Sigmoid colon (tissue), 7 donors: ENCODE measurements at places on chromosomes 13 and 19. TPM values are rescaled to one million over a fixed set of nuclear protein-coding genes. Genes with fewer than 3 reads are reported as not detected.
A peak's percentile ranks its signal among the peaks of the same experiment; 100 is the strongest.

Gene PNMA8A
- total RNA-seq: 1.5 TPM

Gene CDK8
- 42.3 TPM for total RNA-seq

Gene MADCAM1
- 0.55 TPM for total RNA-seq

Gene ZNF256
- 4.3 TPM for total RNA-seq

Gene RNF225
- not detected for total RNA-seq

Gene C1QTNF9
- total RNA-seq: 2.2 TPM

Gene KIR3DL1
- total RNA-seq: not detected

Gene MEF2B
- not detected for total RNA-seq

Gene SERP2
- 6.9 TPM for total RNA-seq

Gene PRR22
- 1.1 TPM for total RNA-seq

Gene TNFSF9
- not detected for total RNA-seq

Gene NEK5
- total RNA-seq: not detected

Gene ARMC6
- total RNA-seq: 11.4 TPM

- DNase-seq: no peak
These were observed 1.3 kb downstream of the ISOC2 start for GRCh38 chr19:55459950-55460657.

DNA sequence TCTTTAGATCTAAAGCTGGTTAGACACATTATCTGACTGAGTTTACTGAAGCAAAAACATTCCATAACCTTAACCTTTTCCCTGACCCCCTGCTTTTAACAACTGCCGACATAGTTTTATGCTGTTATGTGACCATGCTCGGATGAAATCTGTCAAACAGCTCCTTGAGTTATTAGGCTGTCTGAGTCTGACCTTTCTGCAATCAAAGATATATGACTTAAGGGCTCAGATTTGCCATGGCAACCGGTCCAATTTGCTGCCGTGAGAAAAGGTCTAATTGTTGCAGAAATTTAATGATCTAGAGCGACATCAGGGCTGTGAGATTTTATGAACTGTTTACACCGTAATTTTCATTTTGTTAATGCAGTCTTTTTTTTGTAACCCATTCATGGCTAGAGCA is 61.8 kb downstream of the URI1 start:
- no peak for DNase-seq

- DNase-seq: no peak
These were observed 38.7 kb upstream of the ARHGEF7 start for GRCh38 chr13:111076155-111077013.

GRCh38 chr19:44796701-44797115 is 12.2 kb upstream of the BCAM start:
- no peak for DNase-seq

DNA sequence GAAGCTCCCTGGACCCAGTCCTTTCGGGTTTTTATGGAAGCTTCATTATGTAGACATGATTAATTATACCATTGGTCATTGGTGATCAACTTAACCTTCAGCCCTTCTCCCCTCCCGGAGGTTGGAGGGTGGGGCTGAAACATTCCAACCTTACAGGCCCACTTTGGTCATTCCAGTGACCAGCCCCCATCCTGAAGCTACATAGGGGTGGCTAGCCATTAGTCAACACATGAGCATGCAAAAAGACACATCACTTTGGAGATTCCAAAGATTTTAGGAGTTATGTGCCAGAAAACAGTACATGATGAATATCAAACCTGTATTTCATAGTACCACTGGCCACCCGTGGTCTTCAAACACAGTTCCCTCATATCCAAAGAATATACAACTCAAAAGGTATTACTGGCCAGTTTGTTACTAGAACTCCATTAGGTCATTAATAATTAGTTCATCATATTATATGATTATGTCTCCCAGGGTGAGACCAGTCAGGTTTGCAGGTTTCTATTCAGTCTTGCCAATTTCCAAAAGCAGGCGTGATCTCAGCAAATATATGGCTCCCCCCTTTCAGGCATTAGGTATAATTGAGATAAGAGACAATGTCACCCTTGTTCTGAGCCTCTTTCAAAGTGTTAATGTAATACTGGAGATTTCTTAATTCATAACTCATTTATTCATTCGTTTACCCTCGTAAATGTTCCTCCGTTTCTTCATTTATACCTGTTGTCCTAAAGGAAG is 11.1 kb downstream of the PPP5C start:
- DNase-seq: peak; percentile 38

GRCh38 chr13:31036731-31037695 is 104.6 kb downstream of the TEX26 start:
- DNase-seq: peak; percentile 3

DNA sequence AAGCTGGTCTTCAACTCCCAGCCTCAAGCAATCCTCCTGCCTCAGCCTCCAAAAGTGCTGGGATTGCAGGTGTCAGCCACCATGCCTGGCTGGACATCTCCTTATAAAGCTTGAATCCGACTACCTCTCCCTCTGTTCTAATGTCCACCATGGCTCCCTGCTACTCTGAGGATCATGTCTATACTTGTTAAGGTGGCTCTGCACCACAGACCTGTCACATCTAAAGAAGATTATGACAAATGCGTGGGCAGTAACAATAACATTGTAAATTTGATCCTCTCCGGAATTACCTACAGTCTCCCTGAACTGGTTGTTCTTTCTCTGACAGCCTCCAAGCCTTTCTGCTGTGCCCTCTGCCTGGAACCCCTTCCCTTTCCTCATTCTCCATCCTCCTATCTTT is 1.8 kb downstream of the NXNL1 start:
- no peak for DNase-seq

DNA sequence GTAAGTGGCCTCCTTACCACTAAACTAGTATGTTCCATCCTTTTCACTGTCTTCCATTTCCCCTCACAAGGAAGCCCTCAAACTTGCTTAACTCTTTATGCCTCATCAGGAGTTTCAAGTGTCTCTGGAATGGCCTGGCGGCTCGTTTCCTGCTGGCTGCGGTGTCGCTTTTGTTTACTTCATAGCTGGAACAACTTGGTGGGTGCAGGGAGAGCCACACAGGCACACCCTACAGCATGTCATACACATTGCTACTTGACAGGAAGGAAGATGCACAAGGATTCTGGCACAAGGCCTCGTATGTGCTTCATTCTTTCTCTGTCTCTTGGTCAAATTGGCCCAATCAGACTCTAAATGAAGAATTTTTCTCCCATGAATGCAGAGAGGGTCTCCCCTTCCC is 488.3 kb downstream of the FOXO1 start:
- no peak for DNase-seq

DNA sequence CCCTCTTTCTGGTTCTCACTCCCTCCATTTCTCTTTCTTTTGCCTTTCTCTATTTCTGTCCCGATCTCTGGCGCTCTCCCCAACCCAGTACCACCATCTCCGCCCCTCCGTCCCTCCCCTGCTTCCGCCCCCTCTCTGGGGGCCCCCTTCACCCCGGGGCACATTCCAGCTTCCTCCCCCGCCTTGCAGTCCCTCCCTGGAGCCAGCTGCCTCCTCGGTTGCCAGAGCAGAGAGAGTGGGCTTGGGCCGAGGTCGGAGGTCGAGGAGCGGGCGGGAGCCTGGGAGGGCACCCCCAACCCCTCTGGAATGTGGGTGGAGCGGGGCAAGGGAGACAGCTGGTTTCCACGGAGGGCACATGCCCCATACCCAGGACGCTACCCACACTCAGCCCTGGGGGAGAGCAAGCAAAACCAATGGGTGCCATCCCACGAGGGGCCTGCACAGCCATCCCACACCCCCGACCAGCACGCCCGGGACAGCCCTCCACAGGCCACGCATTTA is 6.5 kb upstream of the CIRBP start:
- no peak for DNase-seq

DNA sequence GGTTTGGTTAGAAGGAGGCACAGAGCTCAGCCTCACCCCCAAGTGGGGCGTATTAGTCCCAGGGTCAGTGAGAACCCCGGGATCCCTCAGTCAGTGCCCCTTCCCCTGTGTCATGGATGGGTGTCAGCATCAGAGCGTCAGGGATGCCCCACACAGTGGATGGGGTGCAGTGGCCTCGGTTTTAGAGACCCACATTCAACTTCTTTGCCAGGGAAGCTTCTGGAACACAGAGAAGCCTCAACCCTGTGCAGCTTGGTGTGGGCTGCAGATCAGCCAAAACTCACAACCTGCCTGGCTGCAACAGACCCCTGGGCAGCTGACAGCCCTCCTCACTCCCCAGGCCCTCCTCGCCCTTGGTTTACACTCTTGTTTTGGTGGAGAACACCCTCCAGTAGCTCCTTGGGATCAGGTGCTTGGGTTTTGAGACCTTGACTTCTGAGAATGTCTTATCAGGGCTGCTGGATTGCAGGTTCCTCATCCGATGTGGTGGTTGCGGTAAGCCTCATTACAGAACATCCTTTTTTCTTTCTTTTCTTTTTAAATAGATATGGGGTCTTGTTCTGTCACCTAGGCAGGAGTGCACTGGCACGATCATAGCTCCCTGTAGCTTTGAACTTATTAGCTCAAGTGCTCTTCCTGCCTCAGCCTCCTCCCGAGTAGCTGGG is 11.0 kb downstream of the ZNF333 start:
- no peak for DNase-seq

- DNase-seq: no peak
These were observed 10.9 kb downstream of the MIR17HG start for GRCh38 chr13:91358387-91358782.

- peak; percentile 92 for DNase-seq
These were observed 27.3 kb upstream of the LDLR start for GRCh38 chr19:11061952-11062351.

DNA sequence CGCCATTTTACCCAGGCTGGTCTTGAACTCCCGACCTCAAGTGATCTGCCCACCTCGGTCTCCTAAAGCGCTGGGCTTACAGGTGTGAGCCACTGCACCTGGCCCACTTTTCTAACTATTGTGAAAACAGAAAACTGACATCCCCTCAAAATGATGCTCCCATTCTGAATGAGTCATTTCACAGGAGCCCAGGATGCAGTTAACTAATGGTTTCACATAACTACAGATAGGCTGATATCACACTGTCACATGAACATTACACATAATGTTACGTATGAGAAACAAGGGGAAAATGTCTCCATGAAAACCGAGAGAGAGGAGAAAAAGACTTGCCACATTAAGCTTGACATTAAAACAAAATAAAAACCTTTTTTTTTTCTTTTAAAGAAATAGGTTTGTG is 37.5 kb downstream of the N4BP2L2 start:
- DNase-seq: no peak

GRCh38 chr13:32645854-32646253 is 59.6 kb downstream of the PDS5B start:
- DNase-seq: no peak

GRCh38 chr19:40575326-40575725 is 1.3 kb upstream of the SHKBP1 start:
- DNase-seq: no peak

DNA sequence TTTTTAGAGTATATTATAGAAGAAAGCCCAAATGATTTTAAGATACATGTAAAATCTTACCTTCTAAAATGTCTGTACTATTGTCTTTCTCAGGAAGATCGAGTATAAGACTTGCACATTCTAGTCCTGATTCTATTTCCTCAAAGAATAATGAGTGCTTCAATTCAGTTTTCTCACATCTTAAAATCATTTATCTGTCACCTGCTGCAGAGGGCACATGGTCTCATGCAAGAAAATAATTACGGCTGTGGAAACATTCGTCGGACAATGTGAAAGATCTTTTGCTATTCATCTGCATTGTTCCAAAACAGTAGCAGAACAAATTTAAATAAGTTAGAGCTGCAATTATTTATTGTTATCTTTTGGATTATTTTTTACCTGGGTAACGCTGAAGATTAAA is 1403.5 kb downstream of the PCDH9 start:
- no peak for DNase-seq

GRCh38 chr13:51800486-51800885 is 3.5 kb downstream of the DHRS12 start:
- DNase-seq: peak; percentile 91

DNA sequence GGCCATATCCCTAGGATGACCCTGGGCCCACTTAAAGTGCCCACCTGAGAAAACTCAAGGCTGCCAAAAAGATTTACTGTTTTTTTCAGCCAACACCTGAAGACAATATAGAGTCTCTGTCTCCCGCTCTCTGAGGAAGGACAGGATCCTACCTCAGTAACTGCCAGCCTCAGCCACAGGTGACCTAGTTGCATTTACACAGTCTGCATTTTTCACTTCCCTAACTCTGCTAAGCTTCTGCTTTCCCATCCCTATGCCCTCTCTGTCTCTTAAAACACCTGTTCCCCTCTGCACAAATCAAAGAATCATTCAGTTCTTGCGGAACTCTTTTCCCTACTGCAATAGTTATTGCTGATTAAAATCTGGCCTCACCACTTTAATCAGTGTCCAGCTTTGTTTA is 609.5 kb downstream of the UQCRFS1 start:
- DNase-seq: no peak

GRCh38 chr19:54967611-54968010 is 1.4 kb downstream of the NLRP2 start:
- DNase-seq: no peak

DNA sequence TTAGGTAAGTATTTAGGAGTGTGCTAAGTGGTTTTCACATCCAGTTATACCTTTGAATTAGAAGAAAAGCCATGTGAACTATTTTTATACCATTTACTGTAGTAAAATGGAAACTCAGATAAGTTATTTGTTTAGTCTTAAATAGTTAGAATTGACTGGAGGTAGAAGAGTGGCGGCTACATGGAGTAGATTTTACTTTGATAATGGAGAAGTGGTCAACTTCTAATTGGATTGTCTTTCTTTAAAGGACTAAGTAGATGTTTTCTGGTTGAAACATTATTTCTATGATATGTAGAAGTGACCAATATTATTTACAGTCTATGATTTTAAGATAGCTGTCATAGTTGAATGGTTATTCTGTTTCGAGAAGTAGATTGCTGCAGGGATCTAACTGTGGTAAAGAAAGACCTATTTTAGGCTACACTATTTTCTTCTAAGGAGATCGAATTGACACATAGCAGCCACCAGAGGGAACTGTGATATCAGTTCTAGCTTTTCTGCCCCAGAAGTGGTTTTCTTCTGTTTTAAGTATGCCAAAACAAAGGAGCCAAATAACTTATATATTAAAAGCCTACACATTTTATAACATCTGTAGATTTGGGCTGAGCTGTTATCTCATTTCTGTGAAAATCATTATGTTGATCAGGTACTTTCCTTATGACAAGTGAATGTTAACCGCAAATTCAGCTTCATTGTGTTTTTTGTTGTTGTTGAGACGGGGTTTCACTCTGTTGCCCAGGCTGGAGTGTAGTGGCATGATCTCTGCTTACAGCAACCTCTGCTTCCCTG is 26.1 kb downstream of the ZMYM2 start:
- DNase-seq: no peak

GRCh38 chr19:14425696-14426138 is 6.6 kb upstream of the DDX39A start:
- DNase-seq: no peak

- DNase-seq: no peak
These were observed 8.9 kb upstream of the SLC15A1 start for GRCh38 chr13:98761126-98761985.

DNA sequence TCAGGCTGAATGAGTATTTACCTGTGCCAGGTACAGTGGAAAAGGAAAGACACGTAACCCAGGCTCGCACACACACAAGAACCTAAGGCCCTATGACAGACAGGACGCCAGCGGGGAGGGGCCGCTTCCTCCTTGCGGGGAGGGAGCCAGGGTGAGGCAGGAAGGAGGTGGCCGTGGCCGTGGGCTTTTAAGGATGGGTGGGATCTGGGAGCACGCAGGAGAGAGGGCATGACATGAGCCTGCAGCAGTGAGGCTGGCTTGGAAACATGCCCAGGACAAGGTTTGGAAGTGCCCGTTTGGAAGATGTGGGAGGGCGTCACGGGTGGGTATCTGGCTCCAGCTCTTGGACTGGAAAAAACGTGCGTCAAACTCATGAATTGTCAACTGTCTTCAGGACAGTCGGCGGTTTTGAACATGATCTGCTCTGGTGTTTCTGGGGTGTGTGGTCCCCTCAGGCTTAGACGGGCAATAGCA is 20.1 kb downstream of the SH3GL1 start:
- DNase-seq: peak; percentile 73
